Panc1 (cell line): ENCODE measurements at places on chromosomes 11 and 22.
A peak's percentile ranks its signal among the peaks of the same experiment; 100 is the strongest.

- no peak for DNase-seq
Measured at GRCh38 chr11:71933141-71933933, 4.5 kb downstream of the RNF121 start.

GRCh38 chr11:20310137-20310536, 53.4 kb upstream of the HTATIP2 start:
- DNase-seq = no peak

DNA sequence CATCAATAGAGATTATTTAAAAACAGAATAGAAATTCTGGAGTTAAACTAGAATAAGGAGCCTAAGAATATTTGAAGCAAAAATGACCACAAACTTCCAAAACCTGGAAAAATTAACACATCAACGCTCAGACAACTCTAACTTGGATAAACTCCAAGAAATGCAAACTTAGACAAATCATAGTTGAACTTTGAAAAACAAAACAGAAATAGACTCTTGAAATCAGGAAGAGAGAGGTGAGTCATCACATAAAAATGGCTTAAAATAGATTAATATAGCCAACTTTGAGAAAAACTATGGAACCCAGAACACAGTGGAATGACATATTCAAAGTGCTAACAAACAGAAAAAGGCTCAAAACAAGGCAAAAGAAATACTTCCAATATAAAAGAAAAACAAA, 974.2 kb downstream of the JRKL start:
- no peak for DNase-seq

DNA sequence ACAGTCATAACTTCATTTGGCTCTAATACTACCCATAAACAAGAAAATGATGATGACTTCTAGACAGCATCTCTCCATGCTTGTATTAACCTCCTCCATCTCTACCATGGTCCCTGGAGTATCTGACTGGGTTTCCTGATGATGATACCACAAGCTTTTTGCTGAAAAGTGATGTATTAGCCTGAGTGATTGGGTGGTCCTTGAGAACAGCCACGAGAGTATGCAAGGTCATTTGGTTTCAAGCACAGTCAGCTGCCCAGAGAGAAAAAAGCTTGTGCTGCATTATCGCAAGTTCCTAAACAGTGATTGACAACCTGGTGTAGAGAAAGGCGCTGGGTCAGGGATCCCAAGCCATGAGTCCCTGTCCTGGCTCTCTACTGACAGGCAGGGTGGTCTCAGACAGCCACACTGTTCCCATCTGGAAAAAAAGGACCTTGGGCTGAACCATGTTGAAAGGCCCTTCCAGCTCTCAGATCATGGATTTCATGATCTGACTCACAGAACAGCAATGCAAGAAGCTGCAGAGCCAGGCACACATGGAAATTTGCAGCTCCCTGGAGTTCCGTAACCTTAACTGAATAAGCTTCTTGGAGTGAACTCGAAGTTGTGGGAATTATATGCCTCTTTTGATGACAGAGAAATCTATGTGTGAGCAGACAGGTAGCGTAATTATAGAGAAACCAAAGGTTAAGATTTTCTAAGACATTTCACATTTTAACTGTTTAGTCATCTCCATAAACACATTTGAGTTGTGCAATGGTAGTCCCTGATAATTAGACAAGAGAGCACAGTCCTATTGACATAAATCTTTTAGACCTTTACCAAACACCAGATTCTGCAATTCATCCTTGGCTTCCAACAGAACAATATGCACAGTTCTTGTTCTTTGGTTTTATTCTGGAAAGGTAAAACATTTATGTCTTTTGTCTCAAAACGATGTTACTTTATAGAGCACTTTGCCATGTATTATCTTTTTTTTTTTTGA, 54.1 kb upstream of the UBASH3B start:
- no peak for DNase-seq

GRCh38 chr22:41989246-41989645, 9.3 kb upstream of the WBP2NL start:
- no peak for DNase-seq

GRCh38 chr11:45392591-45393091, 106.5 kb upstream of the SYT13 start:
- DNase-seq = no peak

GRCh38 chr11:120023120-120023519, 114.8 kb downstream of the TRIM29 start:
- DNase-seq = no peak

DNA sequence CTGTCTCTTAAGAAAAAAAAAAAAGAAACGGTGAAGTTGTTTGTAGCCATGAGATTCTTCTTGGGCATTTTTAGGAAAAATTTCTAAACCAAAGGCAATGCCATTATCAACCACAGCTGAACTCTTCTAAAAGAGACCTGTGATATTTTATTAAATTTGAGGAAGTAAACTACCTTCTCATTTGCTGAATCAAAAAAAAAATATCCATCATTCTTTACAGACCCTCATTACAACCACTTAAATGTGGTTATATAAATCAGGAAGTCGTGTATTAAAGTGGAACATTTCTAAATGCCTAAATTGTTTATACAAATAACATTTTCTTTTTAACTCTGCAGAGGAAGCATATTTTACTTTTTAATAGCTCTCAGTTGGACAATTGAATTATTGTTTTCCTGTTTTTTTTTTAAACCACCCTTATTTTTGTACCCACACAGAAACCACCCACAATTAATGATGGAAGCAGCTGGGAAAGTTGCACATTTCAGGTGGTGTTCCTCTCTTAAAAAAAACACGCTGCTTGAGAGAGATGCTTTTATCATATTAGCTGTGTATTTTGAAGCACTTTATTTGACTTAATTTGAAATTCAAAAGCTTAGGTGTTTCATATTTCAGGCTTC, 91.2 kb downstream of the ARHGAP42 start:
- DNase-seq = no peak

- DNase-seq = no peak
Measured at GRCh38 chr11:95147364-95147905, 57.8 kb downstream of the ENDOD1 start.

DNA sequence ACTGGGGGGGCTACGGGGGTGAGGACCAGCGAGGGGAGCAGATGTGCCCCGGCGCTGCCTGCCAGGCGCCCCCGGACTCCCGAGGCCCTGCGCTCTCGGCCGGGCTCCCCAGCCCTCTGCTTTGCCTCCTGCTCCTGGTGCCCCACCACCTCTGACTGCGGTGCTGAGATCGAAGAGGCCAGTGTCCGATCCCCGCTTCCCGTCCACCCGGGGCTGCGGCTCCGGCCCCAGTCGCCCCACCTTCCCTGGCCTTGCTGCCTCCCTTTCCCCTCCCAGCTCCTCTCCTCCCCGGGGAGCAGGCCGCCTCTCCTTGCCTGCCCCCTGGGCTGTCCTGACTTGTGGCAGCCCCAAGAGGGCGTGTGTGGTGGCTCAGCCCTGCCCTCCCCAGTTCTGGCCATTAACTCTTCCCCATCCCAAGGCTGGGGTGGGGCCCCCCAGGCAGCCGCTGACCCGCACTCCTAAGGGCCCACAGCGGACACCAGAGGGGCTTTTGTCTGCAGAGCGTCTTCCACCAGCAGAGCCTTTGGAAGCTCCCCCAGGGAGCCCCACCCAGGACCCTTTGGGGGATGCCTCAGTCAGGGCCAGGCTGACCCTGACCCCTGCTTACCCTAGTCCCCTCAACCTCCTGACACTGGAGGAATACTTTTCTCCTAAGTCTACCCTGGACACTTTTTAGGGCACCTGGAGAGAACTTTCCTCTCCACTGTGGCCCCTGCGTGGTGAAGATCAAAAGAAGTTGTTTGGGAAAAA, 16.6 kb downstream of the RTN4RL2 start:
- no peak for DNase-seq

- no peak for DNase-seq
Measured at GRCh38 chr11:57302489-57302888, 22.3 kb downstream of the TNKS1BP1 start.

- no peak for DNase-seq
Measured at GRCh38 chr22:36293606-36294292, 40.8 kb downstream of the APOL1 start.

- peak; percentile 39 for DNase-seq
Measured at GRCh38 chr11:73242251-73243092, 24.4 kb downstream of the P2RY2 start.

DNA sequence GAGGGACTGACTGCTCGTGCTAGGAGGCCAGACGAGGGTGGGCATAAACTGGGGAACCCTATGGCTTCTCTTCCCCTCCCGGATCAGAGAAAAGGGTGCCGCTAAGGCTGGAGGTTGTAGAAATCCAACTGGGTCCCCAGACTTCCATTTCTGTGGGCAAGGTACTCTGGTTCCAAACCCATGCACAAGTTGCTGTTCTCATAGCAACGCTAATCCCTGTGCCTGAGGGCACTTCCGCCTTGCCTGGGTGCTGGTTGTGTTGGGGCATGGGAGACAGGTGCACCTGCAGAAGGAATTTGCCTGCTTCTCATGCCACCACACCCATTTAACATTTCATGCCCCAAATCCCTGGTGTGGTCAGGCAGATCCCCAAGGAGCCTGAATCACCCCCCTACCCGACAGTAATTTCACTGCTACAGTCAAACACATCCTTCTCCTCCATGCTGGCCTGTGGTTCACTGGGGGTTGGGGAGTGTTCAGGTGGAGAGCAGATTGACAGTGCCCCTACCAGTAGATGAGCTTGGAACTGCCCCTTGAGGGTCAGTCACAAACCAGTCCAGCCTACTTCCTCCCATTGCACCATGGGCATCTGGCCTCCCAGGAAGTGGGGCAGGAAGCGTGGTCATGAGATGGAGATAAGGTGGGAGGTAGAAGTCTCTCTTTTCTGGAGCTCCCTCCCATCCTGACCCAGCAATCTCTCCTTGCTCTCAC, 1.2 kb downstream of the C2CD2L start:
- DNase-seq = no peak

- DNase-seq = no peak
Measured at GRCh38 chr22:43180670-43181069, 6.3 kb downstream of the TTLL12 start.

DNA sequence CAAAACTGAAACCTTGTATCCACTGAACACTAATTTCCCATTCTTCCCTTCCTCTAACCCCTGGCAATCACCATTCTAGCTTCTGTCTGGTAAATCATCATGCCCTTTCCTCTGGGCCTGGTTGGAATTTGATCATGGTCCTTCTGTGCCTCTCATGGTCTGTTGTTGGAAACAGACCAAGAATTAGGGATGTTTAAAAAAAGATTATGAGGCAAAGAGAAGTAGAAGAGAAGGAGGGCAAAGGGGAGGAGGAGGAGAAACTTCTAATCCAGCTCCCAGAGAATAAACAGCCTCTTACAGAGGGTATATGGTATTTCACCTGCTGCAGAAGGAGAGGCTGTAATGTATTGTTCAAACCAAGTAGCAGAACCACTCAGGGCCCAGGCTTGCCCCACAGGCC, 10.6 kb downstream of the BCO2 start:
- DNase-seq = no peak

DNA sequence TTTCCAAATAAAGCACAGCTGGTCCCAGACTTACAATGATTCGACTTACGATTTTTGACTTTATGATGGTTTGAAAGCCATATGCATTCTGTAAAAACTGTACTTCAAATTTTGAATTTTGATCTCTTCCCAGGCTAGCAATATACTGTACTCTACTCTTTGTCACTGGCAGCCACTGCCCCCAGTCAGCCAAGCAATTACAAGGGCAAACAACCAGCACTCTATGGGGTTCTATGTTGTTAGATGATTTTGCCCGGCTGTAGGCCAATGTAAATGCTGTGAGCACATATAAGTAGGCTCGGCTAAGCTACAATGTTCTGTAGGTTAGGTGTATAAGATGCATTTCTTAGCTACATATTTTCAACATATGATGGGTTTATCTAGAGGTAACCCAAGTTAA, 217.3 kb downstream of the RAB38 start:
- DNase-seq = no peak
